ENCODE measurements at places on chromosomes 6 and 20. TPM values are rescaled to one million over a fixed set of nuclear protein-coding genes. Genes with fewer than 3 reads are reported as not detected.

- DNase-seq, result no peak
Measured at GRCh38 chr20:53177687-53178086, 205.5 kb downstream of the TSHZ2 start.

DNA sequence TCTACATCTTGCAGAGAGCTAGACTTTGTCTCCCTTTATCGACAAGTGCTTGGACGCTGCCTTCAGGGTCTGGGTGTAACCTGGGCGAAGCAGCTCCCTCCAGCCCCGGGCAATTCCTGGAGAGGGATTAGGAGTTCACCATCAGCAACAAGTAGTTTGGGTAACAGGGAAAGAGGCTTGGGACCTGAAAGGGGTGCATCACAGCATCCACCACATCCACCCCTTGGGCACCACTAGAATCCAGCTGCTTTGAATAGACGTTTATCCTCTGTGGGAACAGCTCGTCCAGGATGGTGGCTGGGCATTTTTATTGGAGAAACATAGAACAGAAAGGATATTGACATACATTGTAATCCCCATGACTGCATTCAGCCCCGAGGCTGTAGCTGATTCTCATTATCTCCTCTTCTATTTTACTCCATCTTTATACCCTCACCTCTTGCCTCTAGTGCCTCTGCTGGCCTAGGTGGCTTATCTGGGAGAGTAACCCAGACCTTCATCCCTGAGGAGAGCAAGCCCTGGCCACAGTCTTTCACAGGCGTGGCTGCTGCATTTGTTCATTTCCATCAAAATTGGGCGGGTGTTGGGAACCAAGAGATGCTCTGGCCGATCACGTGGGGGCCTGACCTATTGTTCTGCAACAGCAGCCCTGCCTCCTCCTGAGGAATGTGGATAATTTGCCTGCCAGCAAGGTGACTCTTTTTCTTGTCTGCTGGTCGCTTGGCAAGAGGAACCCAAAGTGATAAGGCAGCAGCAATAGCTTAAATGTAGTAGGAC, 109.2 kb upstream of the RALGAPA2 start:
- DNase-seq, result no peak

DNA sequence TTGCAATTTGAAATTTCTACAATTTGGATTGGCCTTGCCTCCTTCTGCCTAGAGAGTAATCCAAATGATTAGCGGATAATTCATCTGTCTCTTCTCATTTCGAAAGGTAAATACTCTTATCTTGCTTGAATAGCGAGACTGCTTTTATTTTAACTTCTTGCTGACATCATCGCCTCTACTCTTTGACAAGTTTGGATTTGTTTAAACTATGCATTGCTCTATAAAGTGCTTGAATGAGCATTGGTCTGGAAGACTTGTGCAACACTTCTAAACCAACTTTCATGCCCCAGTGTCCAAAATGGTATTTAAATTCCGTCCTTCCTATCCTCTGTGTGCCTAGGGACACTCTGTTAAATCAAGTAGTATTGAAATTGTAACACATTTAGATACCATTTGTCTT, 384.1 kb upstream of the SLC35B3 start:
- DNase-seq, result no peak

Gene FAM83C
- total RNA-seq, result not detected

Gene GPR6
- total RNA-seq, result not detected

Data from renal cortical epithelial cell (primary cell).